ENCODE measurements at places on chromosomes 12 and 14.

DNA sequence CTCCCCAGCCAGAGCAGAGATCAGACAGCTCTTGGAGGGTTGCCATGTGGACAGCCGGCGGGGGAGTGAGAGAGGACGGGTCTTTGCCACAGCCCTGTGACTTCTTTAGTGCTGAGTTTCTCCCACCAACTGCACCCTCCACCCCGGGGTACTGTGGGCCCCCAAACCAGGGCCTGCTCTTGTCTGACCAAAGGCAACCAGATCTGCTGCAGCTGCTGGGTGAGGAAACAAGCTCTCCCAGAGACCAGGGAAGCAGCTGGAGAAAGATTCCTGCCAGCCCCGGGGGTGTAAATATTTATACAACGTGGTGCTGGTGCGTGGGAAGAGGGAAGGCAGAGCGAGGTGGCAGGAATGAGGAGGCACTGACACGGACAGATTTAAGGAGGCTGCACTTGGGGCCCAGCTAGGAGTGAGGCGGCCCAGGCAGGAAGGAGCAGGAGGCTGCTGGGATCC lies 14.3 kb upstream of the ZFP36L1 start:
- DNase-seq: no peak

DNA sequence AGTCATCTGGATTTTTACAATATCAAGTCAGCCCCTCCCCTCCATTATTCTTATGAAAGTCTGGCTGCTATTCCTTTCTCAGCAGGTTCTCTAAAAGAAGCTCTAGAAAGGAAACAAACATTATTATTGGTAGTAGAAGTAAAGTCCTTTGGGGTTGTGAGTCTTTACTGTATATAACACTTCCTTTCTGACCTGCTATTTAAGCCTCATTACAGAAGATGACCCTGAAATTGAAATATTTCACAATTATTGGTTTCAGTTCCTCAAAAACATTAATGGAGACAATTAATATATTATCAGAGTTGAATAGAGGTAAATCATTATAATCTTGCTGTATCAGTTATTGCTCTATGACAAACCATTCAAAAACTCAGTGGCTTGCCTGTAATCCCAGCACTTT lies 19.3 kb downstream of the PLEKHA5 start:
- no peak for DNase-seq

DNA sequence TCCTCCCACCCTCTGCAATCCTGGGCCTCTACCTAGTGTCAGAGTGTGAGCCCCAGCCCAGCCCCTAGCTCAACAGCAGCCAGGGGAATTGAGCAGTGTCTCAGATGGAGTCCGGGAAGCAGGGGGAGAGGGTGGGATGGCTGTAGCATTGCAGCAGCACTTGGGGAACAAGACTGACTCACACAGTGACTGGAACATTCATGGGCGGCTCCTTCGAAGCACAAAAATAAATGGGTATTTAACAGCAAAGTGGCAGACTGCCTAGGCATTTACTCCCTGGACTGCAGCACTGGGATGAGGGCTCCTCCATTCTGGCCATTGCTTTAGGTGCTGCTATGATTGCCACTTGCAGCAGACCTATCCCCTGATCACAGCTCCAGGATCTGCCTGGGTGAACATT lies 46.0 kb upstream of the STK38L start:
- DNase-seq: no peak

DNA sequence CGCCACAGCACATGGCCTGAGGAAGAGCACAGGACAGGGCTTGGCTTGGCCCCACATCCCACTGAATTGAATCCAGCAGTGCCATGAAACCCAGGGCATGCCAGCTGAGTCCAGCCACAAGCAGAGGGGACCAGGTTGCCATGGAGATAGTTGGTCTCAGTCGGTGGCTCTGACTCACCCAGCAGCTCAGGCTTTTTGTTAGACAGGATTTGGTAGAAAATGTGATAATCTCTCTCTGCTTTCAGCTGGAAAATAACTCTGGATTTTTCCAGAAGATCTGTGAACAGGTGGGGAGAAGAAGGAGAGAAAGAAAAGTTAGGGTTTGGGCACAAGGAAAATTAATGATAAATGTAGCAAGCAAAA lies 4.8 kb downstream of the MYH7 start:
- no peak for DNase-seq

- DNase-seq: no peak
Measured at GRCh38 chr14:99721792-99722516, 37.9 kb downstream of the CYP46A1 start.

DNA sequence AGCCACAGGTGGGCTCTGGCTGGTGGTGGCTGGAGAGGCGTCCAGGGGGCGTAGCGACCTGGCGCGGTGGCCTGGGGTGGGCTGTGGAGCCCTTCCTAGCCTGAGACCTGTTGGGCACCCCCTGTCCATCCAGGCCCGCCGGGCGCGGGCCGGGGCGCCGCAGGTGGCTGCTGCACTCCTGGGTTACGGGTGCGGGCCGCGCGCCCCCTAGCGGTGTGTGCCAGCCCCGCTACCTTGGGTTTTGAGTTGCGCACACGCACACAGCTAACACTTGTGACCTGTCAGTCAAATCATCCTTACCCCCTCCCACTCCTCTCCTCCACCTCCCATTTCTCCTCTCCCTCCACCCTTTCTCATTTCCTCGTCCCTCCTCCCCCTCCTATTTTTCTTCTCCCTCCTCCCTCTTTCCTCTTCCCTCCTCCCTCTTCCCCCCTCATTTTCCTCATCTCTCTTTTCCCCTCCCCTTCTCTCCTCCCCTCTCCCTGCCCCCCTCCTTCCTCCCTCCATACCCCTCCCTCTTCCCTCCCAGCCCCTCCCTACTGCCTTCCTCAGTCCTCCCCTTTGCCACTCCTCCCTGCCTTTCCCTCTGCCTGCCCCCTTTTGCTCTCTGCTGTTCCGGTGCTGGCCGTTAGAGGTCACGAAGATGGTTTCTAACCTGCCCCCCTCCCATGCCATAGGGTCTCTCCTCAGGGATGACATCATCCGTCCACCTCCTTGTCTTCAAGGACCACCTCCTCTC lies 2.3 kb downstream of the MEG3 start:
- no peak for DNase-seq

DNA sequence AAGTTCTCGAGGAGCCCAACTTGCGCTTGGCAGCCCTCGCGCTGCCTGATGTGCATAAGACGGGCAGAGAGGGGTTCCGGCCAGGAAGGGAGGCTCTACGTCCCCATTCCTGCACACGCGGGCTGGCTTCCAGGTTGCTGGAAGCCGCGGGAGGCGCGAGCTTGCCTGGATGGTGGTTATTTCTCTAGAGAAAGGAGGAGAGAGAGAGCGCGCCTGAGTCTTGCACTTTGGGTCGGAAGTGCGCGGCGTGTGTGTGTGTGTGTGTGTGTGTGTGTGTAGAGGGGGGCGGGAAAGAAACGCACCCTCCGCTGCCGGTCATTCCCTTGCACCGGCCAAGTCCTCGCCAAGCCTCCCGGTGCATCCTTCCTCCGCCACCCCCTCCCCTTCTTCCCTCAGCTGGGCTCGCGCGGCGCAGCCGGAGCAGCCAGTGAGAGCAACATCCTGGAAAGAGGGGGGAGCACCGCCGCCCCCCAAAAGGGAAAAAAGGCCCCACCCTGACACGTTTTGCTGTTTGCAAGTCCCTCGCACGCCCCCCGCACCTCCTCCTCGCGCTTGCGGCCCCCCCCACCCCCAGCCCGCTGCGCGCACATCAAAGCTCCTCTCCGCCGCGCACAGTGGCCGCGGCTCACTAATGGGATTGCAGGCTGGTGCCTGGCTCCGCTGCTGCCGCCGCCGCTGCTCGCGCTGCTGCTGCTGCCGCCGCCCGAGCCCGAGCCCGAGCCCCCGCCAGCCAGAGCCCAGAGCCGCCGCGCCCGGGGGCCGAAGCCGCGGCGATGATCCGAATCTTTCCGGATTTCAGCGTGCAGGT lies 4.4 kb upstream of the NPAS3 start:
- no peak for DNase-seq

DNA sequence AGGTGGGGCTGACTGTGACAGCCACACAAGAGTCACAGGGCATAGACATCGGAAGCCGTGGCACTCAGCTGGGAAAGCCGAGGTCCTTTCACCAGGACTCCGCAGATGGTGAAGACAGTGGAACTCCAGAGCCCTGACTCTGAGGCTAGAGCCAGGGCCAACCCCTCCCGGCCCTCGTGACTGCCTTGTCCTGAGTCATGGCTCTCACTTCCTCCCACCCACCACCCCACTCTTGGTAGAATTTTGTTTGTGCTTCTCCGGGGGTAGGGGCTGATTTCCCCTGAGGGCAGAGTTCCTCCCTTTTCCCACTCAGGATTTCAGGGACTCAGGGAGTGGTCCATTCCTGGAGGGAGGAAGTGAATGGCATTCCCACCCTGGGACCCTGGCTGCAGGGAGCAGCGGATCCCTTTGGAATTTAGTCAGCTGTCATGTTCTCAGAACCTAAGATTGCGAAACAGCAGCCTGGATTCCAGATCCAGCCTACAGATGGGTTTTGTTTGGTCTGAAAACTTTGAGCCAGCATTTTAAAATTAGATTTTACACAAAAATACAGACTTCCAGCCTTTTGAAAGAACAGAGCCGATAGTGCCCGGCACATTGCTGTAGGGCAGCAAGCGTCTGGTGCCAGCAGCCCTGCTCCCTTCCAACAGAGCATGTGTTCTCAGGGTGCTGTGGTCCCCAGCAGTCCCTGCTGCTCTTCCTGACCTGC lies 50.7 kb downstream of the TPCN1 start:
- DNase-seq: no peak

- DNase-seq: no peak
Measured at GRCh38 chr14:36626151-36626550, 35.5 kb upstream of the PAX9 start.

DNA sequence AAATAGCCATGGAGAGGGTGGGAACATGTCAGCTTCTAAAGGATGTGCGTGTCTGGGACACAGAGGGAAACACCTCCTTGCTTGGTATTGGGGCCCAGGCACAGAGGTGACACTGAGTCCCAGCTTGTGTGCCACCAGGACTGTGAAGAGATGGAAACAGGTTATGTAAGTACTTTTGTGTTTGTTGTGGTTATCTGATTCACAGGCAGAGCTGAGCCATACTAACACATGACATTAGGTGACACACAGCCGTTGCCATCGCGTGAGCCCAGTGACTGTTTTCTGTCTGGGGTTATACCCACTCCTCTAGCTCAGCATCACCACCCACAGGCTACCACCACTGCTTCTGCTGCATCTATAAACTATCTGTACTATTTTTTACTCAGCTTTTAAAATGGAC lies 12.1 kb upstream of the FLVCR2 start:
- DNase-seq: no peak

DNA sequence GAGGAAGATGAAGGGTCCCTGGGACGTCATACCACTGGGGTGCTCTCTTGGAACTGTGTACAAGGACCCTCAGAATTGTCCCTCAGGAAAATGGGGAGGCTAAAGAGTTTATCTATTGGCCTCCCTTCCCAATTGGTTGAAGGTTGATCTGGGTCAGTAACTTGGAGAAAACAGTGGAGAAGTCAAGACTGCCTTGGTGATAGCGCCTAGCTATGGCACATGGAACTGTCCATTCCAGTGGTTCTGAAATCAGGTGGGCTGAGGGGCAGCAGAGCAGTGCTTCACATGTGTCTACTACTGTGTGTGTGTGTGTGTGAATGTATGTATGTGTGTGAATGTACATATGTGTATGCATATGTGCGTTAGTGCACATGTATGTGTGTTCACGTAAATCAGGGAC lies 316.1 kb downstream of the AACS start:
- no peak for DNase-seq

DNA sequence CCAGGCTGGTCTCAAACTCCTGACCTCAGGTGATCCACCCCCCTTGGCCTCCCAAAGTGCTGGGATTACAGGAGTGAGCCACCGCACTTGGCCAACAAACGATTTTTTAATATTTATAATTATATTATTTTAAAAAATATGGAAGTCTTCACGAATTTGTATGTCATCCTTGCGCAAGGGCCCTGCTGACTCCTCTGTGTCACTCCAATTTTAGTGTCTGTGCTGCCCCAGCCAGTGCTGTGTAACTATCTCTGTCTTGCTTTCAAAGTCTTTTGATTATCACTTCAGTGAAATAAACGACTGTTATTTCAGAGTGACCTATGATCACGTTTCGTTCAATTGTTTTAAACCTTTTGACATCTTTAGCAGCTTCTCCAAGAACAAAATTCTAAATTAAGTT lies 13.1 kb upstream of the MMP17 start:
- DNase-seq: no peak

DNA sequence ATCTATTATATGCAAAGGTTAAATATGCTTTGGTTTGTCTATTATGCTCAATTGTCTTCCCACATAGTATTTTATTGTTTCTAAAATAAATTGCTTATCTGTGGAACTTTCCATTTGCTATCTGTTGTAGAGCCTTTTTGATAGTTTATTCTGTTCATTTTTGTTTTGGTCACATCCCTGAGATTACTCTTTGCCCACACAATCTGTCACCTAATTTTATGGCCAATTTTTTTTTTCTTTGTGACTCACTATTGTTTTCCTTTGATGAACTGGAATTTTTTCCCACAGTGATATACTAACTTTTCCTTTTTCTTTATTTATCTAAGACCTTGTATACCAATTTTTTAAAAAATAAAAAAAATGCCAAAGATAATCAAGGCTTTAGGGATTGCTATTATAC lies 61.1 kb downstream of the RASSF9 start:
- DNase-seq: no peak

DNA sequence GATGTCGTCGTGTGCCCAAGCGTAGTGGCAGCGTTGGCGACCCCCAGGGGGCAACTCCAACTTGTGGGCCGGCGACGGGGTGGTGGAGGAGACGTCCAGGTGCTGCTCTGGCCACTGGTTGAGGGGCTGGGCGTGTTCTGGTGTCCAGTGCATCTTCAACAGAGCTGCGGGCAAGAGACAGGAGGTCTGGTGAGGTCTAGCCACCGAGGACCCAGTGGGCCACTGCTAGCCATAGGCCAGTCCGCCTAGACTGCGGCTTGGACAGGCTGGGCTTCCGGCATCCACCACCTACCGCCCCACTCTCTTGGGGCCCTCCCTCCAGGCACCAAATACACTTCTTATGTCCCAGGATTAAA lies 26.3 kb downstream of the FIGNL2 start:
- no peak for DNase-seq

DNA sequence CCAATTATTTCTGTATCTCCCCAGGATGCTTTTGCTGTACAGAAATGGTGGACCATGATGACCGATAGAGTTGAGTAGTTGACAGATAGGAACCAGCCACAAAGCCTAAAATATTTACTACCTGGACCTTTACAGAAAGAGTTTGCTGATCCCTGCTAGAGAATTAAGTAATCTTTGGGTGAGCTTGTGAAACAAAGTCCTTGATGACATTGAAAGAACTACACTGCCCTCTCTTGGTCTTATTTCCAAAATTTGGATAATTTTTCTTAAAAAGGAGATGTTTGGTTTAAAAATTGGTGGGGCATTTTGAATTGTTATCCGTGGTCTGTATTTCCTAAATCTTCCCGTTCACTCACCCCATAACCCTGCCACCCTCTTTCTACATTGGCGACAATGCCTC lies 13.7 kb upstream of the TCTN1 start:
- no peak for DNase-seq

- DNase-seq: no peak
Measured at GRCh38 chr14:58607131-58607951, 30.4 kb upstream of the DACT1 start.

GRCh38 chr14:99730876-99731546 lies 46.9 kb downstream of the CYP46A1 start:
- DNase-seq: no peak
